ENCODE measurements at places on chromosomes 4 and X.

GRCh38 chr4:64940698-64941097, 531.4 kb upstream of the TECRL start:
- no peak for DNase-seq

GRCh38 chr4:109163493-109163892, 139.0 kb downstream of the COL25A1 start:
- DNase-seq: no peak

DNA sequence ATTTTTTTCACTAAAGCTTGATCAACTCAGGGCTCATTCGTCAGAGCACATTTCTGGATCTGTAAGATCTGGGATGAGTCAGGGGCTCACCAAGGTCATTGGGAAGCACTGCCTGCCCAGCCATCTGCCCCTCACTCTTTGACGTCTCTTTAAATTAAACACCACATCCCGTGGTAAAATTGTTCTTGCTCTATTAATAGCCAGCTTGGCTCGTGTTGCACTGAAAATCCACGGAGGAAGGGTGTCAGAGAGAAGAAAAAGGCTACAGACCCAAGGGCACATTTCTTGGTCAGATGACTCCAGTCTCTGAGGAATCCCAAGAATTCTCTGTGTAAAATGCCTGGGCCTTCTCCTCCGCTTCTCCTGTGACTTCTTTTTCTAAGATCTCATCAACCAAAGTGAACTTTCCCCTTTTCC, 45.7 kb upstream of the GATB start:
- DNase-seq: no peak

DNA sequence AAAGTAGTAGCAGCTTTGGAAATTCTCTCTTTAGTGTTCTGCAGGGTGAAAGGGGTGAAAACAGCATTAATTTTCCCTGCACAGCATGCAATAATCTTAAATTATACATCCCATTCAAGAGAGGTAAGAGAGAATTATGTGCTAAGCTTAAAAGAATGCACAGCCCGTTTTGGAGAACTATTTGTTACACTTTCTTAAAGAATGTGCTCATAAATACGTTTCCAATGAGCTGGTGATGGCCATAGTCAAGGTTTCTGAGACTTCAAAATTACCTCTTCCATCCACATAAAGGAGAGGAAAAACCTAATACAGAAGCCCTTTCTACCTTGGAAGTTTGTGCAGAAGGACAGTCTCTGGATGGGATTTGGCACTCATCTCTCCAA, 766.7 kb upstream of the TENM3 start:
- no peak for DNase-seq

GRCh38 chr4:185128272-185129119, 14.6 kb upstream of the SLC25A4 start:
- peak; percentile 23 for DNase-seq

- DNase-seq: no peak
Observed at GRCh38 chr4:139740121-139740520, 74.5 kb downstream of the MGST2 start.

DNA sequence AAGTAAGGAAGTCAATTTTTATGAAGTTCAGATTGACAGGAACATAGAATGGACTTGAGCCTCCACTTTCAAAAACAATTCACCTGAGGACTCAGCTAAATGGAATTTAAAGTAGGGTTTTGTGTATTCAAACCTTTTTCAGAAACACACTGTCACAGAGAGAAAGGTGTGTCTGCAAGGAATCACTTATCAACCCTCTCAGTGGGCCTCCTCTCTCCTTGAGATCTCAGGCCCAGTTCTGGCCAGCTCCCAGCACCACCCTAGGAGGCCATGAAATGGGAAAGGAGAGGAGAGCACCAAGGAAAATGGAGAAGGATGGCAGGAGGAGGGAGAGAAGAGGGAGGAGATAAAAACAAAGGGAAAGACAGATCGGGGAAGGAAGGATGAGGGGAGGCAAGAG, 28.6 kb downstream of the TMEM255A start:
- DNase-seq: no peak

DNA sequence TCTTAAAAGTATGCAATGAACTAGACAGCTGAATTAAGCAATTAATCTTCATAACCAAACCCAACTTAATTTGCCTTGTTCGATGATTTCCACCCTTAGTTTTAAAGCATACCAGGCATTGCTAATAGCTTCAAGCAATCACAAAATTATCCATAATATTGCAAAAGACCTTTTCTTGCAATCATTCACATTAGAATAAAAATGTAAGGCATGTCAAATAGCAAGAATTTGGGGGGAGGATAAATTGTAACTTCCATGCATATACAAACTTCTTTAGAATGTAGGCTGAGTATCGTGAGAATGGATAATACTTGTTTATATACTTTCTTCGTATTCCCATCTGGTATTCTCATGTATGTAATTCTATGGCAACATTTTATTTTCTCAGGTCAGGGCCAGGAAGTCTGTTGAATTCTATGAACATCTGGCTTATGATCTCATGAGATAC, 28.7 kb upstream of the BMP2K start:
- DNase-seq: no peak

DNA sequence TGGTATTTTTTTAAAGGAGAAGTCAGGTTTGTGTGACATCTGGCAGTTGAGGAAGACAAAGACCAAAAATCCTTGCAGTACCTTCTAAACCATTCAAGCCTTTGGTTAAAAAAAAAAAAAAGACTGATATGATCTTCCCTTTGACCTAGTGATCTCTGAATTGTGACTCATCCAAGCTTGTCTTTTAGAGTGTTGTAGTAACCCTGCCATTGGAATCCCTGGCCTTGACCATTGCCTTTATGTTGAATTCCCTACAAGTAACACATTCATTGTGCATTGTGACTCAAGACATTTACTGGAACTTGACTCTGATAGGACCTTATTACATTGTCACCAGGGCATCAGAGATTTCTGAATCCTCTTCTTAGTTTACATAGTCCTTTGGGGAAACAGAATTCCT, 1469.0 kb downstream of the TECRL start:
- DNase-seq: no peak

DNA sequence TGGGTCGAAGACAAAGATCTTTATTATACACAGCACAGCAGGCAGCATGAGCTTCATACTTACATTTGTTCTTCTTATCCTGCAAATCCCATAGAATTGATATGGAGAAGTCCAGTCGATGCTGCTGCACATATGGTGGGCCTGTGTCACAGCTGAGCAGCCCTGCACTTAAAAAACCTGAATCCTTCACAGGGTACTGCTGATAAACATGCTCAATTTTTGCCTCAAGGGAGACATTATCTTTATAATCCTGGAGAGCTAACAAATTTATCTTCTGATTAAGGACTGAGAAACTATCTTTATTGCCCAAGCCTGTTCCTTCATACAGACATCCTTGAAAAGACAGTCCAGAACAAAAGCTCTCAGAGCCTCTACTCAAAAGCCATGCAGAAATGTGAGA, 434.4 kb upstream of the FAM47C start:
- DNase-seq: no peak

DNA sequence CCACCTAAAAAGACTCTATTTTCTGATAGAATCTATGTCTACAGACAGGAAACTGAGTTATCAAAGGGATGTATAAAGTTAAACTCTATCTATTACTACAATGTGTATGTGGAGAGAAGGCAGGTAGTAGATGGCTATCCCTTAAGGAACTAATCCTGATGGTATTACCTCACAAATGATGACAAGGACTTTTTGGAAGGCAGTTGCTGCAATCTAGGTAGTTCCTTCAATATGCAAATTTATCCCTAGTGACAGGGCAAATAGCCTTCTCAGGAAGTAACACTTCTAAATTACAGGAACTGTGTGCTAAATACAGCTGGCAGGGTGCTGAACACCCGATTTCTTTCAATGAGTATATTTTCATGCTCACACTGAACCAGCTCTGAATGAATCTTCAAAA, 177.4 kb downstream of the COL25A1 start:
- DNase-seq: no peak

DNA sequence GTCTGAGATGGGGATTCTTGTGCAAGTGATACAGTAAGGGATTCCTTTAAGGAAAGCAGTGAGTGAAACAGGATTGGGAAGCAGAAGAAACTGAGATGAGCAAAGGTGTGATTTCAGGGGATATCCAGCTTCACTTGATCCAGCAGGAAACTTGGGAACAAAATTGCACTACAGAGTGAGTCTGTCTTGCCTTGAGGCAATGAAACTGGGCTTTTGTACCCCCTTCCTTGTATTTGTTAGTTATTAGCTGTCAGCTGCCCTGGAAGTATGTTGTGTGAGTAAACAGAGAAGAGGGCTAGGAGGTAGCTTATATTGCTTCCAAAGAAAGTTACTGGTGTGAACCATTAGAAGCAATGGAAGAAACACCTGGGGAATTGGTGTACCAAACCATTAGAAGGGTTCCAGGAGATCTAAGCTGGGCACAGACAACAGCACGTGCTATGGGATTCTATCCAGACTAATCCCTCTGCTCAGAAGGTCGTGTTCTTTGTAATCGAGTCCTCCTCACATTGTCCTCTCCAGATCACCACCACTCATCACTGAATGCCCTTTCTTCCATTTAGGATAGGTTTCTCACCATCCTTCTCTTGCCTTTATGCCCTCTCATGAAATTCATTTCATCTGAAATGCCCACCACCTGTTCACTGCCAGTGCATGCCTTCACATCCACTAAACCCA, 76.0 kb downstream of the PDLIM5 start:
- DNase-seq: no peak

- DNase-seq: no peak
Observed at GRCh38 chr4:88775529-88775928, 77.9 kb upstream of the NAP1L5 start.

DNA sequence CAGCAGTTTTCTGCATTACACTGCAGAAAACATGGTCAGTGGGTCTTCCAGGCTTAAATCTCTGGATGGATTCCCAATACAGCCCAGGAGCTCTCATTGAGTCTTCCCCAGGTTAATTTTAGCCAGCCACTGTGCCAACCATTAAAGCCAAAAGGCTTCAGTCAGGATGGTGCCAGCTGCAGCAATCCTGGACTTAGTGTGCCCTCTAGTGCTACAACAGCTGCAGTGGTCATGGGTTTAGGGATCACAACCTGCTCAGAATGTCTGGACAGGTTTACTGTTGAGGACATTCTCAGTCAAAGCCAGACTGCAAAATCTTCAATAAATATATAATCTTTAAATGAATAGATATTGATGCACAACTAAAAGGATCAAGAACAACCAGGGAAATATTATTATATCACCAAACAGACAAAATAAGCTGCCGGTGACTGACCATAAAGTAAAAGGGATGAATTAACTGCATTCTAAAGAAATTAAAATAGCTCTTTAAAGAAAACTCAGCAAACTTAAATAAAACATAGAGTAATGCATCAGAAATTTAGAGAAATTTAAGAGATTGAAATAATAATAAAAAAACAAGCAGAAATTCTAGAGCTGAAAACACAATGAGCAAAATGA, 639.9 kb downstream of the SPOCK3 start:
- no peak for DNase-seq

GRCh38 chrX:20225488-20225833, 41.2 kb downstream of the RPS6KA3 start:
- no peak for DNase-seq

DNA sequence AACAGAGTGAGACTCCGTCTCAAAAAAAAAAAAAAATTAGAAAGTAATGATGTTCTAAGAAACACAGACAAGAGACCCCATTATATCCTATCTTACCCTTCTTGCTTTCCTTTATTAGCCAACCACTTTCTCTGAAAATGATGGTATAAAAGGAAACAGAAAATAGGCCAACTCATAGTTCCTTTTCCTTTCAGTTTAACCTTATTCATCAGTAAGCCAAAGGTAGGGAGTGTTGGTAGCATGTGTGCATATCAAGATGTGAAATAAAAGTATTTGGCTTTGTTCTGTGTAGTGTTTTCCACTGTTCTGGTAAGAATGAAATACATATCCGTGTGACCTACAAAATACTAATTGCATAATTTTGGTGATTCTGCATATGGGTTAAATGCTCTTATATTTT, 266.6 kb downstream of the ZNF674 start:
- DNase-seq: no peak

Data from CD4-positive, alpha-beta T cell treated with Interleukin-17A for 4 hours (primary cell).